ENCODE measurements at places on chromosomes 4 and X.

- no peak for DNase-seq
Measured at GRCh38 chr4:25956260-25956659, 42.2 kb downstream of the SMIM20 start.

DNA sequence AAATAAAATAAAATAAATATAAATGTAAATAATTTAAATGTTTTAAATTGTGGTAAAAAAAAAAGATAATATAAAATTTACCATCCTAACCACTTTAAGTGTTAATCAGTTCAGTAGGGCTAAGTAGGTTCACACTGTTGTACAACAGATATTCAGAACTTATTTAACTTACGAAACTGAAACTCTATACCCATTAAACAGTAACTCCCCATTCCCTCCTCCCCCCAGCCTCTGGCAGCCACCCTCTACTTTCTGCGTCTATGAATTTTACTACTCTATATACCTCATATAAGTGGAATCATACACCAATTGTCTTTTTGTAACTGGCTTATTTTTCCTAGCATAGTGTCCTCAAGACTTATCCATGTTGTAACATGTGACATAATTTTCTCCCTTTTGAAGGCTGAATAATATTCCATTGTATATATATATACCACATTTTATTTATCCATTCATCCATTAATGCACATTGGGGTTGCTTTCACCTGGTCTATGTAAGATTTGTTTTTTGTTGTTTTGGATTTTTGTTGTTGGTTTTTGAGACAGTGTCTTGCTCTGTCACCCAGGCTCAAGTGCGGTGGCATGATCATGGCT is 32.5 kb upstream of the ELF2 start:
- no peak for DNase-seq

- no peak for DNase-seq
Measured at GRCh38 chr4:72377491-72378194, 191.4 kb downstream of the ADAMTS3 start.

GRCh38 chr4:88623097-88623496 is 30.8 kb downstream of the HERC3 start:
- no peak for DNase-seq

DNA sequence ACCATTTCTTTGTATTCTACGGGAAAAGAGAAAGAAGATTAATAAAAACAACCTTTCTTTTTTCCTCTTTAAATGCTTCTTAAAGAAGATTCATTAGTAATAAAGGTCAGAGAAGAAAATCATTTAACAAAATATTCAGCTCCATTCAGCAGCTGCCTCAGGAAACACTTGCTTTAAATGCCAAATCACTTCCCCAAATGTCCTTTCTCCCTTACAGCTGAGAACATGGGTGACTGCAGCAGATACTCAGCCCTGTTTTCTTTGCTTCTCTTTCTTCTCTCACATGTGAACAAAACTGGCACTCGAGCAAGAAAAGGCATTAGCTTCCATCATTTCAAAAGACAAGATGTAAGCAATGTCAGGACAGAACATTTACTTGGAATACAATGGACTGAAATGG is 120.2 kb downstream of the INPP4B start:
- no peak for DNase-seq

- DNase-seq = no peak
Measured at GRCh38 chr4:2470791-2471190, 1.9 kb downstream of the RNF4 start.

DNA sequence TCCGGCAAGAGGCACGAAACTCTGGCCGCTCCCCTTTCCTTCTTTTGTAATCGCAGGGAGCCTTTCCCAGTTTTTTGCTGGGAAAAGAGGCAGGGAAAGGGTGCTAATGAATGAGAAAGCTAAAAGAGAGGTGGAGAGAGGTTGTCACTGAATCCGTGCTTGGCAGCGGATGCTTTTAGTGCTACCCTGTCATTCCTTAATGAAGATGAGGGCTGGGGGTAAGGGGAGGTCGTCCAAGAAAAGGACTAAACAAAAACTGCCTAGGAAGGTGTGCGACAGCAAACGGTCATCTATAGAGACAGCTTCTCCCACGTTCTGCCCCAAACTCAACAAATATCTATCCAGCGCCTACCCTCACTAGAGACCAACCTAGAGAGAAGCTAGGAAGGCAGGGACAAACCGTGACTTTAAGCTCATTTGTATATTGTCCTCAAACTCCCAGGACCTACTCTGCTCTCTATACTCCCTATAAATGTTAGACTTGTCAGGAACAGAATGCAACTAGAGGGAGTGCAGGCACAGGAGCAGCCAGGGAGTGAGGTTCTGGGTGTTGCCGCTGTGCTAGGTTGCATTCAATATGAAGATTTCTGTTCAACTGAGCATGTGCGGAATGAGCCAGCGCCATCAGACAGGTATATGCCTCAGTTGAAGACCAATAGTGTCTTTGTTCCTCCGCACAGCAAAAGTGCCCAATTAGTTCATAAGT is 777 bp upstream of the CASK start:
- peak; percentile 1 for DNase-seq

DNA sequence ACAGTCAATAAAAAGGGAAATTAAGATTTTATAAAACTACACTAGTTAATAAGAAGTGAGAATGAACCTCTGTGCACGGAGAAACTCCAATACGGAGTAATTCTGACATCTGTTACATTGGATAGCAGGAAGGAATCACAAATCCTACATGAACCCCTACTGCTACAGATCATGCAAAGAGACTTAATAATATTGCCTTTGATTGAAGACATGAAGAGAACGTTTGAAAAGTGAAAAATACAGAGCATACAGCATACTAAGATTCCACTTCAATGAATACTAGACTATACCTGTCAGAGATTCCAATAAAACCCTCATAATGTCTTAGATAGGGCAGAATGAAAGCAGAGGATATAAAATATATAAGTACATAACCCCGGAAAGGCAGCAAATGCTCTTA is 360.4 kb upstream of the GALNT7 start:
- DNase-seq = no peak

DNA sequence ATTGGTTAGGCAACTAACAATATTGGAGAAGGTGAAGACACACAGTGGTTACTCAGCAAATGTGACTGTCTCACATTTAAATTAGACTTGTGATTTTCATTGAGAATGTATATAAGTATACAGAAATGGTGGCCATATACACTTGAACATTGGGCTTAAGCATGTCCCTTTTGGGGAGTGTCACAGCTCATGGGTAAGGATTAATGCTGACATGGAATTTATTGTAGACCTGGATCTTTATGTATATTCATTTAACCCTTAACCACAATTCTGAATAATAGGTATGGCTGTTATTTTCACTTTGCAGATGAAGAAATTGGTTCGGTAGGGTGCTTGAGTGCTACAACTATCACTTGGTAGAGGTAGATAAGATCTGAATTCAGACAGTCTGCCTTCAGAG is 95.5 kb upstream of the WDFY3 start:
- no peak for DNase-seq

DNA sequence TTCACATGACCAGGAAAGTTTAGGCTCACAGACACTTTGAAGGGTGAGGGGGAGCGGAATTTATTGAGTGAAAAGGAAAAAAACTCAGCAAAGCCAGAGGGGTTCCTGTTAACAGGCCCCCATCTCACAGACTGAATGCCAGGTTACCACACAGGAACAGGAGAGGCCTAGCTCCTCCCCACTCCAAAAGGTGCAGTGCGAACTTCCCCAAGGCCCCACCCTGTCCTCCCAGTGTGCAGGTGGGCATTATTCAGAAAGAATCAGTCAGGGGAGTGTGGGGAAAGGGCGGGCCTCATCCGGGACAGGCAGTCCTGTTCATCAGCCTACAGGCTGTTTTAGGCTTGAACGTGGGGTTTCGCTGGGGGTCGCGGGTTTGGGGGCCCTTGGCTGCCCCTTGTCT is 4.0 kb downstream of the OTC start:
- DNase-seq = no peak

GRCh38 chrX:20538974-20539373 is 272.3 kb upstream of the RPS6KA3 start:
- no peak for DNase-seq

DNA sequence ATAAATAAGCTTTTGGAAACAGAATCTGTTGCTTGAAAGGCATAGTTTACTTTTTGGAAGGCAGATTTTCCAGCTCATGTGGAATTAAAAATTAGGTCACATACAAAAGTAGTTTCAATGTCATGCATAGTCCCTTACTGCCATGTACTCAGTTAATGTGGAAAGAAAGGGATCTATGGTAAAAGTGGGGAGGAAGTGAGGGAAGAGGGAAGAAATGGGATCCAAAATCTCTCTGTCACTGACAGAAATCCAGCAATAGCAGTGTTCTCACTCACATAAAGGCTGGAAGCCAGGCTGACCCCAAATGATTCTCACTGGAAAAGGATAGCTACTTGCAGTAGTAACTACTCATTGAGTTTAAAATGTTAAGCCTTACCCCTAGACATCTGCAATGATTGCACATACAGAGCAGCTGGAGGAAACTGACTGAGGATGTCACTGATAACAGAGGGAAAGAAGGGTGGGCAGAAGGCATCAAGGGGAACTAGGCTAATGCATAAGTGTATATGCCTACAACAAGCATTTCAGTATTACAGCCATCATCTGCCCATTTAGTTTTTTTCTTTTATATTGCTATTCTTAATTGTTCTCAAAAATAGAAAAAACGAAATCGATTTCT is 445.6 kb downstream of the FAT4 start:
- DNase-seq = no peak

DNA sequence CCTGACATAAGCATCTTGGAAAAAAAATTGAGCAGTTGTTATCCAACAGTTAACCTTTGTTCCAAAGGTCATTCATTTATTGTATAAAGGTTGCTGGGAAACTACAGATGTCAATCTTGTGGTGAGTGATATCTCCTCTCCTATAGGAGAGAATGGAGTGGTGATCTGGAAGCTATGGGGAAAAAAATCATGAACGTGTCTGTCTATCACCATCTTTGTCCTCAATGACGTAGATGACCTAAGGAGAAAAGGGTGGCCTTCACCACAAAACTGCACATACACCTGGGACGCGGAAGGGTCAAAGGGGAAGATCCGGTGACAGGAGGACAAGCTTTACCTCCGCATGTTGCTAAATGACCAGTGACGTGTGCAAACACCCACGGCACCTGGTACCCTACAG is 27.3 kb downstream of the ASB5 start:
- DNase-seq = no peak

DNA sequence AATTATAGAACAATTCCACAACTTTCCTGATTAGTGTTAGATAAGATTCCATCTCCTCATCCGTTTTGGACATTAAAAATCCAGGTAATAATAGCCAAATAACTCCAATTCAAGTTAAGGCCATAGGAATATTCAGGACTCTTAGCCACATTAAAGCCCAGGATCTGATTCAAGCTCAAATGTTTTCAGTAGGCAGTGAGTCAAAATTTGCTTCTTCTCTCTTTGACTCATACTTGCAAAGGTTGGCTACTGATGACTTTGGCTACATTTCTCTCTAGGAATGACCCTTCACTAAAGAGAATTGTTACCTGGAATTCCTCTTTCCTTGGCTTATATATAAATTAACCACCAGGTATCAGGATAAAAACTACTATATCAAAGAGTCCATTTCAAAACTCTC is 354.9 kb upstream of the HS3ST1 start:
- no peak for DNase-seq

GRCh38 chr4:188154668-188155405 is 15.6 kb downstream of the TRIML1 start:
- DNase-seq = no peak

- no peak for DNase-seq
Measured at GRCh38 chr4:128841402-128841801, 31.9 kb downstream of the JADE1 start.

DNA sequence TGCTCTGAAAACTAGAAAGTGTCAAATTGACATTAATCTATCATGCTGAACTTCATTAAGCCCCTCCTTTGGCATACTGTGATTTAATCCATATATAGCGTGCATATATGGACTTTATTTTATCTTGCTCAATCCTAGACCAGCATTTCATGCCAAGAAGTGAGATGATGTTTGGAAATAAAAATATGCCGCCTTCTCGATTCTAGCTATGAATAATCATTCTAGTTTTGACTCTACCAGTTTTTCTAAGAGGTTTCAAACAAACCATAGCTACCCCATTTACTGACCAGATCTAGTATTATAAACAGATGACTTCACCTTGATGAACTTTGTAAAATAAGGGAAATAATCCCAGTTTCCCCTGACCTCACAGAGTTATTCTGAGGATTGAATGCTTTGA is 95.0 kb downstream of the ARX start:
- DNase-seq = no peak

- no peak for DNase-seq
Measured at GRCh38 chrX:154449618-154450017, 5.7 kb downstream of the FAM50A start.

DNA sequence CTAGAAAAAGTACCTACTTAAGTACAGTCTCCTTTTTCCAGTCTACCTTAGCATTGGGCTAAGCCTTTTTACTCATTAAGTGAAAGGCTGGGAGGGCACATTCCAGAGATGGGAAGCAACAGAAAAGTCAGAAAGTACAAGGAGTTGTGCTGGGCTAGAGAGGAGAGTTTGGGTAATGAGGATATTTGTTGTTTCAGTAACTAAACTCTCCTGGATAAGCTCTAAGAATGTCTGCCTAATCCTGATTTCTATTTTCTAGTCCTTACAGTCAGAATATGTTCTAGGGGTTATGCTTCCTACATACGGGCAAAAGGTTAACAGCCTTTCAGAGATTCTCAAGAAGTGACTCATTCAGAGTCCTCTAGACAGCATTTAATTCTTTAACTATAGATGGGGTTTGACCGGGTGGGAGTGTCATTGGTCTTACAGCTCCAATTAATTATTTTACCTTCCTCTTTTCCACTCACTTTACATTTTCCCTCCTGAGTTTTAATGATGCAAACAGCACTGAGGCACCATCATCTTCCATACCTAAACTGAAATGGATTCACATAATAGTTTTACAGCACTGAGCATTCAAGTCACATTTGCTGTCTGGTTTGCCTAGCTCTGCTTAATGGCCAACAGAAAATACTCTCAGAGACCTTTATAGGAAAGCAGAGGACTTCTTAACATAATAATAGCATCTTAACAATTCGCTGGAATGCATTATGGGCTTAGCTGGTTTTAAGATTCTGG is 42.9 kb downstream of the USP26 start:
- no peak for DNase-seq

DNA sequence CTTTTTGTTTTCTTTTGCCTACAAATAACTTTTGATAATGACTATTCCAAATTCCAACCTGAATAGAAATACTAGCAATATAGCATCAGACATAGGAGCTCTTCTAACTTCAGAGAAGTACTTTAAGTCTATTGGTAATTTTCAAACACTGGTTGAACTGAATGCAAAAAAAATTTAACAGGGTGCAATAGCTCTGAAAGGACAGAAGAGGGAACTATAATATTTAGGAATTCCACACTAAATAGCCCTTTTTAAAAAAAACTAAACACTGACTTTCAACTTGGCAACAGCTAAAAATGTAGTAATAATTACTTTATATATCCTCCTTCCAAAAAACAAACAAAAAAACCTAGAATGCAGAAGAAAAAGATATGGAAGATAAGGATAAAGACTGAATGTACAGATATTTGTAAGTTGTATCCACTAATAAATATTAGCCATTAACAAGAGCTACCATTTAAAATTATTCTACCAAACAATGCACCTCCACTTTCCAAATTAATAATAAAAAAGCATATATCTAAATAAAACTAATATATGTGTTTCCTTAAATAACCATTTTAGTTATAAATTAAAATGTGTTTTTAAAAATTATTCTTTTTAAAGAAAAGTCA is 81.4 kb downstream of the FBXW7 start:
- DNase-seq = no peak

- DNase-seq = no peak
Measured at GRCh38 chr4:166078383-166078782, 205.3 kb downstream of the TLL1 start.

GRCh38 chr4:6689506-6689960 is 4.1 kb upstream of the S100P start:
- no peak for DNase-seq
